ENCODE measurements at places on chromosomes 3 and 15. TPM values are rescaled to one million over a fixed set of nuclear protein-coding genes. Genes with fewer than 3 reads are reported as not detected.

TF gene
- under 0.01 TPM for total RNA-seq

UMPS gene
- 27.9 TPM for total RNA-seq

GRIP2 gene
- total RNA-seq, result 0.37 TPM

OXTR gene
- total RNA-seq, result 12.1 TPM

ADAM10 gene
- 124 TPM for total RNA-seq

PIERCE2 gene
- total RNA-seq, result 1.6 TPM

SLC22A13 gene
- 0.22 TPM for total RNA-seq

ZNF80 gene
- not detected for total RNA-seq

FBXO40 gene
- total RNA-seq, result under 0.01 TPM

CHP1 gene
- total RNA-seq, result 55.9 TPM

CPNE9 gene
- not detected for total RNA-seq

ARL14 gene
- not detected for total RNA-seq

TLR9 gene
- under 0.01 TPM for total RNA-seq

RTP3 gene
- total RNA-seq, result not detected

NMNAT3 gene
- total RNA-seq, result 2.4 TPM

HIGD2B gene
- total RNA-seq, result not detected

PROK2 gene
- total RNA-seq, result not detected

NDN gene
- 59.1 TPM for total RNA-seq

LIPH gene
- total RNA-seq, result not detected

FBXW12 gene
- not detected for total RNA-seq

GOLGA8R gene
- total RNA-seq, result 1.9 TPM

SAMD7 gene
- total RNA-seq, result not detected

CPLX3 gene
- total RNA-seq, result not detected

MYLK gene
- total RNA-seq, result 611 TPM

GJD2 gene
- not detected for total RNA-seq

CAMKV gene
- not detected for total RNA-seq

AADACL2 gene
- total RNA-seq, result not detected

NR1I2 gene
- not detected for total RNA-seq

PRR20G gene
- not detected for total RNA-seq

All from uterine smooth muscle cell (primary cell).